ENCODE measurements at places on chromosomes 11 and 22.

DNA sequence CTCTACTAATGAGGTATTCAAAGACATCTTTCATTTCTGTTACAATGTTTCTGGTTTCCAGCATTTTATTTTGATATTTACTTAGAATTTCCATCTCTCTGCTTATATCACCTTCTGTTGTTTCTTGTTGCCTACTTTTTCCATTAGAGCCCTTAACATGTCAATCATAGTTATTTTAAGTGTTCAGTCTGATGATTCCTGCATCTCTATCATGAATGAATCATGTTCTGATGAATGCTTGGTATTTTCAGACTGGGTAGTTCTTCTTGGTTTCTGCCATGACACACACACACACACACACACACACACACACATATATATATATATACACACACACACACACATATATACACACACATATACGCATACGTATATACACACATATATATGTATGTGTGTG, 486.4 kb upstream of the ISX start:
- DNase-seq = no peak

DNA sequence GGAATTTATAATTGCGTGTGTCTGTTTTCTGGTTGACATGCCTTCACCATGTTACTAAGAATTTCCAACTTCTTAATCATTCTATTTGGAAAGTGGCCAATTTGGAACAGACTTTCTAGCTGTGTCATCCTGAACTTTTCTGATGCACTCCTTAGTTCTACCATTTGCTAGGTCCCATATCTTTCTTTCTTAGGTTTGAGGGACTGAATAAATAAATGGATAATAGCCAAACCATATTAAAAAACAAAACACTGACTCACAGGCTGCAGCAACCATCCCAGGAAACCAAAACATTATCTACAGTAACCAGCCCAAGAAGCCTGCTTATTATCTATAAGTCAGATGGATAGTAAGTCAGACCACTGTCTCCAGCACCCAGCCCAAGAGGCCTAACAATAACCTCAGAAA, 57.5 kb upstream of the PLET1 start:
- peak; percentile 95 for DNase-seq

- no peak for DNase-seq
These were observed 1433.8 kb downstream of the BRD1 start for GRCh38 chr22:48393885-48394284.

- no peak for DNase-seq
These were observed 45.4 kb downstream of the IGF2 start for GRCh38 chr11:2093575-2094353.

- DNase-seq = peak; percentile 65
These were observed 353.9 kb upstream of the DDI1 start for GRCh38 chr11:103682318-103683184.

DNA sequence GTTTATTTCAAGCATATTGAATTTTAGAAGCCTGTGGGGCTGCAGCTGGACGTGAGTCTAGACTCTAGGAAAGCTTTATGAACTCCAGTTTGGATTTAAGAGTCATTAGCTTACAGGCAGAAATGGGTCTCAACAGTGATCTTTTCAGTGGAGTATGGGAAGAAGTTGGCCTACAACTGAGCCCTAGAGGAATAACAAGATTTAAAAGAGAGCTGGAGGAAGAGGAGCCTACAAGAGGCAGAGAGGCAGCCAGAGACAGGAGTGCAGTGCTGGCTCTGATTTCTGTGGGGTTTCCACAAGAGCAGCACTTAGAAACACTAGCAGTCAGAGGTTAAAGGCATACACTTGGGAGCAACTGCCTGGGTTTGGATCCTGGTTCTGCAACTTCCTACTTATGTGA, 17.9 kb downstream of the APOL5 start:
- no peak for DNase-seq

DNA sequence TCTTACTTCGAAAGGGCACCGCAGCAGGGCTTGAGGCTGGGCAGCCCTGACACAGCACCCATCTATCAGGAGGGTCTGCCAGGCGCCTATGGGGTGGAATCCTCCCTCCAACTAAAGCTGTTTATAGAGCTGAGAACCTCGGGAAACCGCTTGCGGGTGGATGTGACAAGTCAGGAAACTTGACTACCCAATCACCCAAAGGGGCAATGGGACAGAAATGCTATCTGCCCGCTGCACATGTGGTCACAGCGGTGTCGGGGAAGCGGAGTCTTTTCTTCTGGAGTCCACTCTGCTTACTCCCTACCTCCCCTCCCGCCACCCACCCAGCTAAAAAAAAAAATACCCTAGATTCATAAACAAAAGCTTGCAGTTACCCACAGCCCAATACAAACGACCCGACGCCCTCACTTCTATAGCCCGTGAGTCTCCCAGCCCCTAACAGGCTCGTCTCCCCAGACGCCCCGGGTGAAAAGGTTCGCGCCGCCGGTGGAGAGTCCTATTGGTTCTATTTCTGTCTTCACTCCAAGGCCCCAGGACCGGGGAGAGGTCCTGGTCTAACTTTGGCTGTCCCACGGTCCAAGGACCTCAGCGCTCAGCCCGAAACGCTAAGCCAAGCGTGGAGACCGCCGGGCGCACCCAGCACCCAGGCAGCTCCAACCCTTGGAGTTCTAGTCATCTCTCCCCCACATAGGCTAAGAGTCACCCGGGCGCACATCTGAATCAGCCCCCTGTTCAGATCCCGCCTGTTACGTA, 1.4 kb downstream of the TRPC6 start:
- no peak for DNase-seq

GRCh38 chr11:72242141-72242540, 1.8 kb downstream of the PHOX2A start:
- DNase-seq = no peak

- no peak for DNase-seq
These were observed 95.7 kb downstream of the PDE2A start for GRCh38 chr11:72578566-72578965.

DNA sequence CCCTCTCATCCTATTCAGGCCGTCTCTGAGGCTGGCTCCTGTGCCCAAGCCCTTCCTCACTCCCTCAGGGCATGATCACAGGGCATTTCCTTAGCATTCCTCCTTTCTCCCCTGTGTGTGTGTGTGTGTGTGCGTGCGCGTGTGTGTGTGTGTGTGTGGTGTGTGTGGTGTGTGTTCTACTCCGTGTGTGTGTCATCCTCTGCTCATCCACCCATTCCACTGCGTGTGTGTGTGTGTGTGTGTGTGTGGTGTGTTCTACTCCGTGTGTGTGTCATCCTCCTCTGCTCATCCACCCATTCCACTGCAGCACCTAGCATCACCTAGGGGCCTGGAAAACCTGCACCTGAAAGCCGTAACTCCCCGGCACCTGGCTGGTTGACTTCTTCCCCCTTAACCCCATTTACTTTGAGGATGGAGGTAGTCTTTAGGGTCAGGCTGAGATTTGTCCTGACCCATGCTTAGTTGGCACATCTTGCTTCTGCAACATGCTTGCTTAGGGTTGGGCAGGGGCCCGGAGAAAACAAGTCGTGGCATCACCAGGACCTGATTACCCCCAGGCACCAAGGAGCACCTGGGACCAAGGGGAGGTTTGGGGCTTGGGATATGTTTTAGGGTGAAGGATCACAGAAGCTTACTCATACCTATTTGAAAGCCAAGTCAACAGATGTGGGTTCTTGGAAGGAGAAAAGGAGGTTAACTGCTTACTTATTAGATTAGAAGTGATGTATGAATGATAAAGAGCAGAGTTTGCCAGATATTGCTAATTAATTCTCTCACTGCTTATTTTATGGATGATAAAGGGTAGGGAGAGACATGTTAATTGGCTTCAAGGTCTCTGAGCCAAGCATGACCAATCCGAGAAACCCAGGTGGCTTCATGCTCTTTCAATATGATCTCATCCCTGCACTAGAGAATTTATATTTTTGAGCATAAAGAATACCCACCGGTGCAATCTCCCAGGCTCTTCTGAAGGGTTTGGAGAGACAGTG, 18.9 kb downstream of the TIMP3 start:
- DNase-seq = no peak

DNA sequence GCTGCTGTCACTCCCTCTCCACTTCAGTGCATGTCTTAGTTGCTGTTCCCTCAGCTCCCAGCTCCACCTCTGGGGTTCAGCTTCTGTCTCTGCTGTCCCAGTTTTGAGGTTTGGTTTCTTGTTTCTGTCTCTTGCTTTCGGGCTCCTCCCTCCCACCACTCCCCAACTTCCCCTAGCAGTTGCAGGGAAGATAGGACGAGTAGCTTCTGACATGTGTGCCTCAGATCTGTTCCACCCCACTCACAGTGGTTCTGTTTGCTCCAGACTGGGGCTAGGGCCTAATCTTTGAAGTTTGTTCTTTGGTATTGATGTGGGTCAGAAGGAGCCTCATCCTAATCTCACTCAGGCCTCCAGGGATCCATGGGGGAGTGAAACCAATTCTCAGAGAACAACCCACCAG, 2.6 kb upstream of the RRM1 start:
- no peak for DNase-seq

- DNase-seq = peak; percentile 48
These were observed 43.2 kb downstream of the PIK3C2A start for GRCh38 chr11:17164361-17165246.

- DNase-seq = no peak
These were observed 48.1 kb downstream of the SMIM38 start for GRCh38 chr11:69203901-69204245.

GRCh38 chr11:35483131-35483820, 42.1 kb downstream of the PAMR1 start:
- peak; percentile 75 for DNase-seq
